ENCODE measurements at places on chromosomes 12 and 14. TPM values are rescaled to one million over a fixed set of nuclear protein-coding genes. Genes with fewer than 3 reads are reported as not detected.

Gene ACSM4
- not detected for total RNA-seq

Gene EFS
- total RNA-seq = 7.0 TPM

Gene DTX1
- total RNA-seq = 40.0 TPM

Gene RAD9B
- not detected for total RNA-seq

Gene NID2
- 37.2 TPM for total RNA-seq

Gene TAS2R50
- 3.2 TPM for total RNA-seq

Gene NRIP2
- total RNA-seq = 0.46 TPM

Gene KRT86
- not detected for total RNA-seq

Gene IL22
- not detected for total RNA-seq

Gene PTPRB
- 59.2 TPM for total RNA-seq

Gene TMEM63C
- total RNA-seq = not detected

Gene CCDC60
- not detected for total RNA-seq

Gene SERPINA1
- 13.6 TPM for total RNA-seq

Gene MAGOHB
- total RNA-seq = 4.9 TPM

Gene GDF3
- total RNA-seq = not detected

Gene CELA1
- total RNA-seq = not detected

Gene ANO2
- total RNA-seq = 17.9 TPM

Gene COA8
- 21.3 TPM for total RNA-seq

Gene KRT80
- 0.75 TPM for total RNA-seq

Gene DPPA3
- not detected for total RNA-seq

Gene ZDHHC22
- not detected for total RNA-seq

Gene TPH2
- not detected for total RNA-seq
